Stimulated activated CD4-positive, alpha-beta T cell treated with anti-CD3 and anti-CD28 coated beads, Interleukin-4, amount 100 ng/mL, for 24 hours (primary cell): ENCODE measurements at places on chromosomes 7 and 10.

DNA sequence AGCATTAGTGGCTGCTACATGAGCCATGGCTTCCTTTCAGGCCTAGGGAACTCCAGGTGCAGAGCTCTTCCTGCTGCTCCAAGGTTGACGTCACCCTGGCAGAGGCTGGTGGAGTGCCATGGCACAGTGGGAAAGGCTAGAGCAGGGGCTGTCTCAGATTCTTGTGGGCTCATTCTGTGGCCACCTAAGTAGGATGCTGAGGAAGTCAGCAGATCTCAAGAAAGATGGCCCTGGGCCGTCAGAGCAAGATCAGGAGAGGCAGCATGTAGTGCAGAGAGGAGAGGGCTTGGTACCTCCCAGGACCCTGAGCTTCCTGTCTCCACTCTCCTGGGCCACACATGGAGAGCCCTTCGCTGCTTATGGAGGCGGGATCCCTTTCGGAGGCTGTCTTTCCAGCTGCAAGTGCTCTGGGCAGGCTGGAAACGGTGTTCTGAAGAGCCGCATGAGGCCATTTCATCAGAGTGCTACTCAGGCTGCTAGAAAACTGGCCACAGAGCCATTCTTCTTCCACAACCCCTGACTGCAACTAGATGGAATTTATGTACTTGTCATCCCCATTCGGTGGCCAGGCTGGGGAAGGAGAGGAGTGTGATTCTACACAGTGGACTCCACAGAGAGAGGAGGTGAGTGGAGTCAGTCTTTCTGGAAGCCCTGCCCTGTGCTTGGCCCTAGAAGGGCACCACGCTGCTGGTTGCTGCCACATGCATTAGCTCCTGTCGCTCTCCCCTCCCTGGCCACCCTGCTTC, 304.2 kb downstream of the RPS24 start:
- no peak for DNase-seq

DNA sequence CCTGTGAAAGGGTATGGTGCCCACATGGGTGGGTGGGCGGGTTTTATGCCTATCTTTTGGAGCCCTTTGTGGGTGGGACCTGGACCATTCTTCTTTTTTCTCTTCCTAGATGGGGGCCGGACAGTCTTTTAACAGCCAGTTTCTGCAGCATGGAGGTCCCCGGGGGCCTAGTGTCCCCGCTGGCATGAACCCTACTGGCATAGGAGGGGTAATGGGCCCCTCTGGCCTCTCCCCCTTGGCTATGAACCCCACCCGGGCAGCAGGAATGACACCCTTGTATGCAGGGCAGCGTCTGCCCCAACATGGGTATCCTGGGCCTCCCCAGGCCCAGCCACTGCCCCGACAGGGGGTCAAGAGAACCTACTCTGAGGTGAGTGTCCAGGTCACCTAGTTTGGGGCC, 9.1 kb downstream of the ZMIZ2 start:
- DNase-seq = no peak

DNA sequence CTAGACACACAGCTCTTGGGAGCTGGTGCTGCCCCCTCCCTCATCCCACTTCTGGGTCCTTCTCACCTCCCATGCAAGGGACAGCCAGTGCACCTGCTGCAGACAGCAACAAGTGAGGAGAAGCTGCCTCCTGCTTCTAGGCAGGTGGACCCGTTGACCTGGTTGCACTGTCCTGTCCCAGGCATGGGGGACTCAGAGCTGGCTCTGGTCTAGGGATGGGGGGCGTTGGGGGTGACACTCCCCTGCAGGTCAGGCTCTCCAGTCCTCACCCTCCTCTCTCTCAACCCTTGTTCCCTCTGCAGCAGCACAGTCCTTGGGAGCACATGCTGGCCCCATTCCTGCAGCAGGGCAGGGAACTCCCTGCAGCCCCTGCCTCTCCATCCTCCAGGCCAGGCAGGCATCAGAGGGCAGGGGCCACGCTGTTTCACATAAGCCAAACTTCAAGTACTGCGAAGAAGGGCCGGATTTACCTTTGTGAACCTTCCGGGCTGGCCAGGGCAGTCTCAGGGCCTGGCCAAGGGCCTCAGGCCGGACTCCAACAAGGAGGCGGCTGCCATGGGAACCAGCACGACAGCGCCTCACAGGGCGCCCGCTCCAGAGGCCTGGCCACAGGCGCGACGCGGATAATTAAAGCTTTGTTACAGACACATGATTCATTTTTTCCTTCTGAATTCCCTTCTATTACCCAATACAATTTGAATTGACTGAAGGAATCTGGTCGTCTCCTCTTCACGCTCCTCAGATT, 48.5 kb downstream of the RASGEF1A start:
- DNase-seq = no peak

DNA sequence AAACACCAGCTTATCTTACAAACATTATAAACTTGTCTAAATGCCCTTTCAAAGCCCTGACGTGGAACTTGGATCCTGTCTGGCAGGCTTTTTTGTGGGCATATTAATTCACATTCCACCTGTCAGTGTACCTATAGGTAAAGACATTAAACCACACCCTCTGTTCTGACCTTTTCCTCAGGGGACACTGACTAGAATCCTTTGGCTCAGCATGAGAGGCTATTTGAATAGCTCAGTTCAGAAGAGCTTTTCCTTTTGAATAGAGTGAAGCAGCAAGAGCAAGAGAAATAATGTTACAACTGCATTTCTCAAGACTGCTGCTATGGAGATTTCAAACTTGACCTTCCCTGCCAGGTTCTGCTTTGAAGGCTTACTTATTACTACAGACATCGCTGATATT, 76.9 kb downstream of the CYP51A1 start:
- DNase-seq = no peak

- DNase-seq = no peak
These were observed 127.4 kb upstream of the FAM20C start for GRCh38 chr7:64916-65341.

DNA sequence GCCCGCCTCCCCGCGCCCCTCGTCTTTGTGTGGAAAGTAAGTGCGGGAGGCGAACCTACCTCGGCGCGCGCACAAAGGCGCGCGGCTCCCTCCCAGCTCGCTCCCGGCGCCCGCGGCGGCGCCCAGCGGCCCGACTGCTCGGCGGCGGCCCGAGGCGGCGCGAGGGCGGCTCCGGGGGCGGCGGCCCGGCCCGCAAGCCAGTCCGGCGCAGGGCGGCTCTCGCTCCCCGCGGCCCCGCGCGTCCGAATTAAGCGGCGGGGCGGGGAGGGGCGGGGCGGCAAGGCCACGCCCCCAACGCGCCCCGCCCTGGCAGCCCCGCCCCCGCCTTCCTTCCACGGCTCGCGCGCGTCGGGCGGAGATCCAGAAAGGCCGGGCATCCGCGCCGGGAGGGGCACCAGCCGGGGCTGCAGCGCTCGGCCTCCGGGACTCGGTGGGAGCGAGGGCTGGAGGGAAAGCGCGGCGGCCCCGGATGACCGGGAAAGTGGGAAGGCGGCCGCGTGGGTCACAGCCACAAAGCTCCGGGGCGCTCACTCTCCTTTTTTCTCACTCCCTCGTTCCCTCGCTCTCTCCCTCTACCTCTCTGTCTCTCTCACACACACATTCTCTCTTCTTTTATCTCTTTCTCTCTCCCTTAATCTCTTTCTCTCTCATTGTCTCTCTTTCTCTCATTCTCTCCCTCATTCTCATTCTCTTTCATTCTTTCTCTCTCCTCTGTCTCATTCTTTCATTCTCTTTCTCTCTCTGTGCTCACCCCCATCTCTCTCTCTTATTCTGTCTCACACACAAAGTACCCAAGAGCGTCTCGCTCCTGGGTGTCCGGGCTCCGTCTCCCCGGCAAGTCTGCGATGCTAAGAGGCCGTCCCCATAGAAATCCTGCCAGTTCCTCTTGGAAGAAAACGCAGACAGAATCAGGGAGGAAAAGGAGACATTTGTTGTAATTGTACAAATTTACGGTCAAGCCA, 170.2 kb downstream of the FAM107B start:
- peak; percentile 73 for DNase-seq

DNA sequence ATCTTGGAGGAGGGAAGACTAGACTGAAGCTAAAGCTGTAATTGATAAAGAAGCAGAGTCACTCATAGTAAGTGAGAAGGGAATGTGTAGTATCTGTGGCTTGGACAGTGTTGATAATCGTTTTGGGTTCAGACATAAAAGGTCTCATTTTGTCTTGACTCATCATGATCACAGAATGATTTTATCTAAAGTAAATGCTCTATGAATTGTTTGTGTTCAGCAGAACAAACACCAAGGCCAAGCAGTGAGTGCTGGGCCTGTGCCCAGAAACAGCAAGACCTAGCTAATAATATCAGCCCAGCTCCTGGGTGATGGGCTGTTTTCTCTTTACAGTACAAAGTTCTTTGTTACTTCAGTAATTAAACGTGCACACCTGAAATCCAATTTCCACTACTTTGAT, 26.7 kb upstream of the CD36 start:
- no peak for DNase-seq

DNA sequence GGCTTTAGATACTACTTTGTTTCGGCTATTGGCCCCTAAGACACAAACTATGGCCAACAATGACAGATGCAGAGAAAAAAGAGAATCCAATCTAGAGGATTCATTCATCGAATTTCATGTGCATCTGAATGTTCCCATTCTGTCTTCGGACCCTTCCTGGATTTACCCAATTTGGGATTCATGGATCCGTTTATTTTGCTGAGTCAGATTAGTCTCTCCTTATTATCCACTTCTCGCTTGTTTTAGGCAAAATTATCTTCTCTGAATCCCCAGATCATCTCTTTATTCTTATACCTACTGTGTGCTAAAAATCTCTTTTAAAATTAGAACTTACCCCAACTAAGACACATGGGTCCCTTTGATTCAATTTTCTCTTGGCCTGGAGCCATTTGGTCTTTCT, 6.5 kb downstream of the TRPV6 start:
- DNase-seq = no peak

GRCh38 chr7:47221826-47222225, 360.1 kb downstream of the TNS3 start:
- DNase-seq = no peak

DNA sequence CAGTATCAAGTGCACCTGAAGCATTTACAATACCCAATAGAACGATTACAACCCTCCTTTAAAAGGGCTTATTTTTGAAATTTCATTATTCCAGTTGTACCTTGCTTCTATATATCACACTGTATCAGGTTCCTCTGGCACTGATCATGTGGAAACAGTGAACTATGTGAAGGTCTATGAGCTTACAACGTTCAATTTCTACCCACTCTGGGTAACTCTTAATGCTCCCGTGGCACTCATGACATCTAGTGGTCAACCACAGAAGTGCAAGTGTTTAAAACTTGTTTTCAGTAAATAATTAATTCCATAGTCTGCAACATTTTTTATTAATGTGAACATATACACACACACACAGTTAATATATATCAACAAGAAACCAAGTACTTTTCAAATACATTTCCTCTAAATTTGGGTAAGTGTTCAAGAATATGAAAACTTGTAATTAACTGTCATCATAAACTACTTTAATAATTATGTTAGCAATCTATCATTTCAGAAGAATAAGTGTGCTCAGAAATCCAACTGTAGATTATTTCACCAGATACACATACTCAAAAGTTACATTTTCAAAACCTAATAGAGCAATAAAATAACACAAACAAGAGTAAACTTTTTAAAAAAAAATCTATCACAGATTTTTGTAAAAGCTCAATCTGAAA, 61.0 kb downstream of the MPP7 start:
- peak; percentile 64 for DNase-seq

DNA sequence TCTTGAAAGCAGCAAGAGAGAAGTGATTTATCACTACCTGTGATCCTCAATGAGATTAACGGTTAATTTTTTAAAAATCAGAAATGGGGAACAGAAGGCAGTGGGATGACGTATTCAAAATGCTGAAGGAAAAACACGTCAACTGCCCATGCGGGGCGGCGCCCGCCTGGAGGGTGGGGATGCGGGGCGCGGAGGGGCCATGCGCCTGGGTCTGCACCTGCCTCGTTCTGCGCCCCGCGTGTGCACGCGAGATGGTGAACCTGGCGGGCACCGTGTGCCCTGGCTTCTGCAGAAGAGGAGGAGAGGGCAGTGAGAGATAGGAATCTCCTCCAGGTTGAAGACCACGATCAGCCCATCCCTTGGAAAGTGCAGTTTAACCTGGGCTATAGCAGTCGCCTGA, 79.3 kb upstream of the ZNF32 start:
- DNase-seq = no peak

DNA sequence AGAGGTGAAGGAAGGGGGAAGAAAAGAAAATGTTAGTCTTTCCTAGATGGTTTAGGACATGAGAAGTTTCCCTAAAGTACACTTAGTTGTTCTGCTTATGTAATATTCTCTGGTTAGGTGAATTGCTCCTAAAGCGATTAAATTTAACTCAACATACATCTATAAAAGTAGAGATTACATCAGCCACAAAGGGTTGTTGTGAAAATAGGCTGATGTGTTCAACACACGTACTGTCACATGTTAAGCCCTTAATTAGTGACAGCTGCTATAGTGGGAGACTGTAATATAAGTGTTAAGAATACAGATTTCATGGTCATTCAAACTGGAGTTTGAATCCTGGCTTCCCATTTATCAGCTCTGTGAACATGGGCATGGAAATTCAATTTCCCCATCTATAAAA, 12.8 kb downstream of the HECTD2 start:
- no peak for DNase-seq

- no peak for DNase-seq
These were observed 50.9 kb downstream of the MINDY3 start for GRCh38 chr10:15809450-15809849.

- DNase-seq = no peak
These were observed 19.8 kb upstream of the PLCE1 start for GRCh38 chr10:93973748-93974445.

- no peak for DNase-seq
These were observed 150.8 kb downstream of the ARID5B start for GRCh38 chr10:62052276-62052675.

DNA sequence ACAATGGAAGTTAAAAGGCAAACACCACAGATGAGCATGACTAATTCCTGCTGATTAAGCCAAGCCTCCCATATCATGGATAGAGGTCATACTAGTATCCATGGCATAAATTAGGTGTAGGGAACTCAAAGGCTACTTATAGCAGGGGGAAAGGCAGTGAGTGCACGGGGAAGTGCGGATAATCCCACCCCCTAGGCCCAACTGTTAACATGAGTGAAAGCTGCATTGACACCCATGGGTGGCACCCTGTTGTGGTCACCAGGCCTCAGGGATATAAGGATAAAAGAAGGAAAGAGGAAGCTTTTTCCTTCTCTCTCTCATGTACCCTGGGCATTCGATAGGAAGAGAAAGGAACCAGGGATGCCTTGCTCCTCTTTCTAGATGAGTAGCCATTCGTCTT, 161.9 kb downstream of the DGKB start:
- no peak for DNase-seq

- no peak for DNase-seq
These were observed 372.5 kb upstream of the MKI67 start for GRCh38 chr10:128498746-128499145.

DNA sequence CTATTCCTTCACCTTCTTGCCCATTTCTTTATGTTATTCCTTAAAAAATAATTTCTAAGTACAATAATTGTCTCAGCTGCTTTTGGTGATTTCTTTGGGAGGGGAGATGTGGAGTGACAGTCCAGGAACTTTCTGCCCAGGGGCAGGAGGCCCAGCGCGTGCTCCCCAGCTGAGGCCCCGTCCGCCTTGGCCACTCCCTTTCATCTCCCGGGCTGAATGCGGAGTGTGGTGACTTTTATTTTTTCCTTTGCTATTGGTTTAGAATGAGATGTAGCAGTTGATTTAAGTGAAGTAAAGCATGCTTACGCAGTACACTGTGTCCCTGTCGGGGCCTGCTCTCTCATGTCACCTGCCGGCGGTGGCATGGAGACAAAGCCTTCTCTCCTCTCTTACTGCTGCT, 141.6 kb downstream of the MGMT start:
- no peak for DNase-seq

- no peak for DNase-seq
These were observed 24.3 kb downstream of the FAM20C start for GRCh38 chr7:216360-217300.

- no peak for DNase-seq
These were observed 4.4 kb downstream of the JAZF1 start for GRCh38 chr7:28176174-28176573.
